Activated effector memory CD4-positive, alpha-beta T cell treated with anti-CD3 and anti-CD28 coated beads, Interleukin-2, amount 50 U/mL, for 16 hours (primary cell): ENCODE measurements at places on chromosomes 13 and 19.
A peak's percentile ranks its signal among the peaks of the same experiment; 100 is the strongest.

DNA sequence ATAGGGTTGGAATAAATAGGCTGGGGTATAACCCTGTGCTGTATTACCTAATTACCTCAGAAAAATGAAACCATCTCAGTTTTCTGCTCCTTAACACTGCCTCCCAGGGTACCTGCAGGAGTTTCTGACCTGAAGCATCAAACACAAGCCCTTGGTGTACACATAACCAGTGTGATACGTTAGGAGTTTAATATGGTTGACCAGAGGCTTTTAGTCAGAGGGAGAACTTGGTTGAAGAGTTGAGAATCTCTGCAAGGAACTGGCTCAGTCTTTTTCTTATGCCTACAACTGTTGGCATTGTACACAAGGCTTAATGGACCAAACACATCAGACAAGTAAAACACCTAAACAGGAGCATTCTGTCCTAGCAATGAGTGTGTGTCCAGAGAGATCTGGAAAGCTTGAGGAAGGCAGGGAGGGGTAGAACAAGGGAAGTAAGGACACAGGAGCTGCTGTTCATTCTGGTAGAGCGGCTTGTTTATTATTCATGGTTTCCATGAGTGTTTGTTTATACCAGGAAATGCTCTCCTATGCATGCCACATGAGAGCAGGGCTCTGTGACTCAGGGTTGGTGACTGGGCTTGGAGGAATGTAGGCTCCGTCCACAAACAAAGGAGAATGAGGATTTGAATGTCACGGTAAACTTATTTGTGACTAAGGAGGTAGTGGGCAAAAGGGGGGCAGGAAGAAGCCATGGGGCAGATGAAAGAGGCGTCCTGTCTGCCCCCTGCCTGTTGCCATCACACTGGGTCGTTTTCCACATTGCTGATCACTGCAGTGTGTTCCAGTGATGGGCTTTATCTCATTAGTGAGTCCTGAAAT, 11.9 kb upstream of the SPATA13 start:
- no peak for DNase-seq

DNA sequence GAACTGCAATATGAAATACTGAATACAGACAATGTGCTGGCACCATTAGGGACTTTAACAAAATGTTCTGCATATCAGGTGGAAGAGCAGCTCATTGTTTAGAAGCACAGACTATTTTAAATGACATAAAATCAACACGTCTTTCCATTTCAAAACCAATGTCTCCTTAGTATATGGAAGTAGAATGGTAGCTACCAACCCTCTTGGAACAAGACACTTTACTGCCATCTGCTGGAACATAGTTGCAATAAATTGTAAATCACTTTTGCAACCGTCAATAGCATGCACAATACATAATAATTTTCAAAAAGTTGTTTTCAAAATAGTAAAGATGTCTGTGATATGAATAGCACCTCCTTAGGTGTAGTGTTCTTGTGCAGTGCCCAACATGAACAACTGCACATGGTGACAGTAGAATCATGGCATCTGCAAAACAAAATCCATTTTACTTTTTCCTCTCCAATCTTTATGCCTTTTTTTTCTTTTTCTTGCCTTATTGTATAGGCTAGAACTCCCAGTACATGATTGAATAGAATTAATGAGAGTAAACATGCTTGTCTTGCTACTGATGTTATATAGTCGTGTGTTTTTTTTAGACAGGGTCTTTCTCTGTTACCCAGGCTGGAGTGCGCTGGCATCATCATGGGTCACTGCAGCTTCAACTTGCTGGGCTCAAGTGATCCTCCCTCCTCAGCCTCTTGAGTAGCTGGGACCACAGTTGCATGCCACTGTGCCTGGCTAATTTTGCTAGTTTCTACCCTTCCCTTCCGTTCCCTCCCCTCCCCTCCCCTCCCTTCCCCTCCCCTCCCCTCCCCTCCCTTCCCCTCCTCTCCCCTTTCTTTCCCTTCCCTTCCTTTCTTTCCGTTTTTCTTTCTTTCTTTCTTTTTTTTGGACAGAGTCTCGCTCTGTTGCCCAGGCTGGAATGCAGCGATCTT, 7.8 kb upstream of the LYPD5 start:
- DNase-seq, result no peak

GRCh38 chr19:49581007-49581508, at the start of gene PRRG2:
PRRG2 (plus strand) TSS chr19:49581316; CDS start chr19:49583220, 1,904 bp downstream.
- no peak for DNase-seq

GRCh38 chr19:2199215-2199614, 35.5 kb downstream of the DOT1L start:
- no peak for DNase-seq

DNA sequence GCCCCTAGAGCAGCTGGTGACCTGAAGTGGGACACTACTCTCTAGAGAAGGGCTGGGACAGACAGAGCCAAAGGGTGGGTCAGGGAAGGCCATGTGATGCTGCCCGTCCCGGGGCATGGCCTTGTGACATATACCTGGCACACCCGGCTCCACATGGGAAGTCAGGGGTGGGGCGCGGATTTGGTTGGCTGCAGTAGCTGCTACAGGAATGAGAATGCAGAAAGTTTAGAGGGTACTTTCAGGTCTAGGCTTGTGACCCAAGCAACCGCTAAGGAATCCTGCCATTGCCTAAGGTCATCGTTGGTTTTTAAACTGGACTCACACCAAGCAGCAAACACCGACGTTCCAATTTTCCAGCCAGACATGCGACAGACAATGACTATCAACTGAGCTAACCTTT, 25.9 kb downstream of the RCBTB2 start:
- DNase-seq, result no peak

DNA sequence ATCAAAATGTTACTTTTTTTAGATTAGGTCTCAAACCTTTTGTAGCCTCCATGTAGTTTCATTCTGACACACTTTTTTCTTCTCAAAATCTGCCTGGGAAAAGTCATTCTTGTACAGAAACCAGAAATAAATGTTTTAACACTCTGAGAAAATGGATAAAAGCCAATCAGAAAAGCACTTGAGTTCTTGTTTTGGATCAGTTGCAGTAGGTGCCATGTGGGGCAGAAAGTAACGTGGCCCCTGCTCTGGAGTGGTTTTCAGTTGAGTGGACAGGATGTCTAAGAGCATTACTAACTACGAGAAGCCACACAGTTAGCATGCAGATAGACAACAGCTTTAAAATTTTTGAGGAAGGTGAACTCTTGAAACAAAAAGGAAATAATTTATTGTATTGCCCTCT, 19.1 kb downstream of the GPR183 start:
- peak; percentile 74 for DNase-seq

DNA sequence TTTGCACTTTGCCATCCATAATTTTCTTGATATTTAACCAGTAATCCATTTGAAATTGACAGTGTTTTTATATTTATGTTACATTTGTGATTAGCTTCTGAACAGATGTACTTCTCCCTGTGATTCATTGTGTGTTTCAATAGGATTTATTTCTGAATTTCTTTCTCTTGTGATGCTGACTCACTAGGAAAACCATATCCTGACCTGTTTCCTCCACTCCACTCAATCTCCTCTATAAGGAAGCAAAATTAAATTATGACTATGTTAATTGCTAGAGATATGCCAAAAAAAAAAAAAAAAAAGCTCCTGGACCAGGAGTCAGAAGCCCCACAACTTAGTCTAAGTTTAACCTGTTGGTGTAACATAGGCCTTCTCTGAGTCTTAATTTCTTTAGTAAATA, 614.6 kb upstream of the SPRY2 start:
- no peak for DNase-seq

DNA sequence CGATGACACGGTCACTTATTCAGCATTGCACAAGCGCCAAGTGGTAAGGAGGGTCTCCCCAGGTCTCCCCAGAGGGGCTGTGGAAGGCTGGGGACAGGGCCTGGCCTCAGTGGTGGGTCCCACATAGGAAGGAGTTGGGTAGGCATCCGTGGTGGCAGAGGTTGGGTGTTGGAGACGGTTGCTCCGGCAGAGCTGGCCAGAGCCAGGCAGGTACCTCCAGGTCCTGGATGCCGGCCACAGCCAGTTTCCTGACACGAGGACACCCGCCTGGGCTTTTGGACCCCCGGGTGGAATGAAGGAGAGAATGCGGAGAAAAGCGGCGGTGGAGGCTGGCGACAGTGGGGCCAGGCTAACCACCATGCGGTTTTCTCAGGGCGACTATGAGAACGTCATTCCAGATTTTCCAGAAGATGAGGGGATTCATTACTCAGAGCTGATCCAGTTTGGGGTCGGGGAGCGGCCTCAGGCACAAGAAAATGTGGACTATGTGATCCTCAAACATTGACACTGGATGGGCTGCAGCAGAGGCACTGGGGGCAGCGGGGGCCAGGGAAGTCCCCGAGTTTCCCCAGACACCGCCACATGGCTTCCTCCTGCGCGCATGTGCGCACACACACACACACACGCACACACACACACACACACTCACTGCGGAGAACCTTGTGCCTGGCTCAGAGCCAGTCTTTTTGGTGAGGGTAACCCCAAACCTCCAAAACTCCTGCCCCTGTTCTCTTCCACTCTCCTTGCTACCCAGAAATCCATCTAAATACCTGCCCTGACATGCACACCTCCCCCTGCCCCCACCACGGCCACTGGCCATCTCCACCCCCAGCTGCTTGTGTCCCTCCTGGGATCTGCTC, 1.3 kb upstream of the FFAR1 start:
- peak; percentile 88 for DNase-seq

DNA sequence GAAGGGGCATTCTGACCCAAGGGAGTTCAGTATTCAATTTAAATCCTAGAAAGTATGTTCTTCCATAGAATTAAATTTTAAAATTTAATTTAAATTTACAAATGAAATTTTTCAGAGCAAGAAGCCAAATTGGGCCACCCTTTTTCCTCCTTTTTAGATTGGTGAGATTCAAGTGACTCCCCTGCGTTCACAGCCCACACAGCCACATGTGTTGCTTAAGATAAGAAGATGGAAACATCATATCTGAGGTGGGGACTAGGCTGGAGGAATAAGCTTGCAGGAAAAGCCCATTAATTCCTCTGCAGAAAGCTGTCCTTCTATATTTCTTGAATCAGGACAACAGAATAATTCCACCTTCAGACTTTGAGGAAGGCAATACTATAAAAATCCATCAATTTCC, 392.7 kb upstream of the ZNF507 start:
- no peak for DNase-seq

GRCh38 chr19:39206122-39206521, 2.1 kb upstream of the SYCN start:
- DNase-seq, result no peak

DNA sequence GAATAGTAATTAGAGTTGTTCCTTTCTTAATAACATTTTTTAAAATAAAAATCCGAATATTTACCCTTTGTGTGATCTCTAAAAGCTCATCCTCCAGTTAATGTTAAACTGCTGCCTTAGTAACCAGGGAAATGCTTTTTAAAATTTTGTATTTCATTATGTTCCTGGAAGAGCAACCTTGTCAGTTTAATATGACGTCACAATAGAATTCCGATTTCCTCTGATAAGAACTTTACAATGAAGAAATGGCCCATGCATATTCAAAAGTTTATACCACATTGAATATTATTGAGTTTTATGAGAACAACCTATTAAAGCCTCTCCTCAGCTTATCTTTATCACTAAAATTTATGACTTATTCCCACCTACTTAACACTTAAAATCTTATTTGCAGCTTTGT, 1566.6 kb downstream of the EFNB2 start:
- no peak for DNase-seq

- DNase-seq, result no peak
These were observed 94.2 kb downstream of the ZNF737 start for GRCh38 chr19:20471431-20471830.

GRCh38 chr19:44588771-44589112, 24.6 kb upstream of the IGSF23 start:
- no peak for DNase-seq

DNA sequence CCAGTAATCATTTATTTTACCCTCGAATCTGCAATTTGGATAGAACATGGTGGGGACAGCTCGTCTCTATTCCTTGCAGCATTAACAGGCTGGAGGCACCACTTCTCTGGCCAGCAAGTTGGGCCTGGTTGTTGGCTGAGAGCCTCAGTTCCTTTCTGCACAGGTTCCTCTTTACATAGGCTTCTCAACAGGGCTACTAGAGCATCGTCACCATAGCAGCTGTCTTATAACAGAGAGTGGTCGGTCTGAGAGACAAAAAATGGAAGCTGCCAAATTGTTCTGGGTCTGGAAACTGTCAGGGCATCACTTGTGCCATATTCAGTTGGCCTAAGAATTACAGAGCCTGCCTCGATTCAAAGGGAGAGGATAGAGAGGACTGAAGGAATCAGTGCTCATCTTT, 86.7 kb downstream of the DNAJC15 start:
- DNase-seq, result no peak

- DNase-seq, result no peak
These were observed 1044.4 kb downstream of the UQCRFS1 start for GRCh38 chr19:28168557-28168956.

GRCh38 chr13:112366907-112367646, 9.1 kb upstream of the SPACA7 start:
- no peak for DNase-seq

GRCh38 chr19:318509-318774, 26.2 kb downstream of the MIER2 start:
- no peak for DNase-seq

GRCh38 chr13:43580280-43580679, 206.5 kb downstream of the ENOX1 start:
- no peak for DNase-seq

DNA sequence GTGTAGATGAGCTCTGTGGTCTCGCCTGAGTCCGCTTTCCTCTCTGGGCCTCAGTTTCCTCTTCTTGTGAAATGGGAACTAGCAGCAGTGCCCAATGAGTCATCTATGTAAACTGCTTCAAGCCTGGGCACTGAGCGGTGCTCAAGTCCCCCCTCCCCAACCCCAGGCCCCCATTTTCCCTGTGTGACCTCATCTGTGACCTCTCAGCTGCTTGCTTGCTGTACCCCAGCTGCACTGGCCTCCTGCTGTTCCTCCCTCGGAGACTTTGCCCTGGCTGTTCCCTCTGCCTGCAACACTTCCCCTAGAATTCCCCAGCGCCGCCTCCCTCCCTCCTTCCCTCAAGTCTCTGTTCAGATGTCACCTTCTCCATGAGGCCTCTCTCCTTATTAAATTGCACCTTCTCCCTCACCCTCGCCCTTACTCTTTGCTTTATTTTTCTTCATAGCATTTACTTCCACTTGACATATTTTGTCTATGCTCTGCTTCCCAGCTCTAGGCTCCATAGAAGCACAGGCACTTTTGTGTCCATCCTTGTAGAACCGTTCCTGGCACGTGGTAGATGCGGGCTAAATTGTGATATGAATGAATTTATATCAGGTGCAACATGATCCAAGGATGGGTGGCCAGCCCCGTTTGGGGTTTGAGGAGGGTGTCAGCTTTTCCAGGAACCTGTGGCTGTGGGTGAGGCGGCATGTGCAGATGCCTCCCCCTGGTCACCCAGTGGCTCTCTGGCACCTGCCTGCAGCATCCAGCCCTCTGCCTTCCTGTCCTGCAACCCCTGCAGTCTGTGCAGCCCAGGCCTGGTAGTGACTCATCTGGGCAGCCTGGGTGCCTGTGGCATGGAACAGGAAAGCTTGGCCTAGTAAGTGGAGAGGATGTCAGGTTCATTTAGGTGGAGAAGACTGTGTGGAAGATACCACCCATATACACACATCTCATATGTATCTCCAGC, 26.3 kb downstream of the SIPA1L3 start:
- no peak for DNase-seq
